Stimulated activated CD4-positive, alpha-beta T cell treated with anti-CD3 and anti-CD28 coated beads, Interleukin-2, amount 100 ng/mL, for 4 hours (primary cell): ENCODE measurements at places on chromosomes 7 and 10.

GRCh38 chr10:73871295-73872189 lies 2.8 kb downstream of the CAMK2G start:
- DNase-seq, result no peak

GRCh38 chr10:127407551-127407950 lies 141.6 kb upstream of the NPS start:
- no peak for DNase-seq

GRCh38 chr10:70146489-70147258 lies at the start of gene TYSND1:
Gene TYSND1 (minus strand): TSS chr10:70146700. CDS start chr10:70146586, 114 bp downstream.
- peak; percentile 92 for DNase-seq

DNA sequence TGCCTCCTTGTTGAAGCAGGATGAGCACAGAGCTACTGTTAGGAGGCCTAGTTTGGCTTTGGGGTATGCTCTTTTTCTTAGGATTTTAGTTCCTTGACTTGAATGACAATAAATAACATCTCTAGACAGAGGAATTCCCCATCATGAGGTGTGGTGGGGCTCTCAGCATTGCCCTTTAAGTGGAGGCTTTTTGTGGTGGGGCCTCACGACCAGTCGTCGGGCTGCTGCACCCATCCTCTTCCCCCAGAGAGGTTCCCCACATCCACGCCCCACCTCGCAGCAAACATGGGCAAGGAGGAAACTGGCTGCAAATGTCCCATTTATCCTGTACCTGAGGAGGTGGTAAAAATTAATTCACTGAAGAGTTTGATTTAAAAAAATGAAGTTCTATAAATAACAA lies 36.1 kb upstream of the TARP start:
- no peak for DNase-seq

- no peak for DNase-seq
These were observed 53.7 kb upstream of the CD36 start for GRCh38 chr7:80584778-80585177.

DNA sequence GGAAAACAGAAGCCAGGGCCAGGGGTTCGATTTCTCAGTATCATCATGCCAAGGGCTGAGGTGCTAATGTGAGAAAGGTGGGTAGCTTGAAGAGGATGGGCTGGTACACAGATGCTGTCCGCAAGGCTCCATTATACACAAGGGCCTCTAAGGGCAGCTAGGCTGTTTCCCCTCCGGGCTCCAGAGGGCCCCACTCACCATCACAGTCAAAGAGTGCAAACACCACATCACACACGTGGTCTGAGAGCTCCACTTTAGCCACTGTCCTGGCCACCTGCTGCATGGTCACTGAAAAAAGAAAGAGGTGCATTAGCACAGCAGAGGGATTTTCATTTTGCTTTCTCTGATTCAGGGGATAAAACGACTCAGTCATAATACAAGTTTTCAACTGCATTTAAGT lies 20.9 kb upstream of the DNAJB12 start:
- DNase-seq, result no peak

DNA sequence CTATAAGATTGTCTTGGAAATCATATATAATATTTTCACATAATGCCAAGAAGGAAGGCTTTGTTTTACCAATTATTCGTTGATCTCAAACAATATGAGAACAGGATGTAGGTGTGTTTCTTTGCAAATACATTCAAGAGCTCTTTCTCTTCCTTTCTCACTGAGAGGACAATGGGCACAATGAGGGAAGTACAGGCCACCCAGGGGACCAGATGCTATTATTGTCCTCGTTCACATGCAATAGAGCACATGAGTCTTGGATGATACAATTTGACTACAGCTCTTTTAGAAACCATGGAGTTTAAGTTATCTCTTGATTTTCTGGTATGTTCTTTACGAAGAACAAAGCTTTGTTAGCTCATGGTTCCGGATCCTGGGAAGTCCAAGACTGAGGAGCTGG lies 323.7 kb upstream of the KLF6 start:
- no peak for DNase-seq

DNA sequence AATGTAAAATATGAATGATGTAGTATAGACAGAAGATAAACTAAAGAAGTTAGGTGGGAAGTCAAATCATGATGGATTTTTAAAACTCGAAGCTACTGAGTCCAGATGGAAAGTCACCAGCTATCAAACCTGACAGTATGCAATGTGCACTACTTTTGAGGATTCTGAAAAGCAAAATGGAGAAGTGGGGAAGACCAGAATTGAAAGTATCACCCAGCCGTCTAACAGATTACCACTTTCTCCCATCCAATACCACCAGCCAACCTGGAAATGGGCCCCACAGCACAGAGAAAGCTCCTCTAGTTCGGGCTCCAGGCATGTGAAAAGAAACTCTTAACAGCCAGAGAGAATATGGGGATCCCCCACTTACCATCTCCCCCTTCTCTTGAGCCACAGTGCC lies 67.9 kb upstream of the SRRM3 start:
- DNase-seq, result no peak

GRCh38 chr10:91197127-91197526 lies 23.3 kb upstream of the PCGF5 start:
- no peak for DNase-seq

GRCh38 chr7:151453326-151453791 lies 13.4 kb upstream of the CRYGN start:
- no peak for DNase-seq

- DNase-seq, result peak; percentile 65
These were observed 2.5 kb downstream of the LFNG start for GRCh38 chr7:2521952-2522591.

DNA sequence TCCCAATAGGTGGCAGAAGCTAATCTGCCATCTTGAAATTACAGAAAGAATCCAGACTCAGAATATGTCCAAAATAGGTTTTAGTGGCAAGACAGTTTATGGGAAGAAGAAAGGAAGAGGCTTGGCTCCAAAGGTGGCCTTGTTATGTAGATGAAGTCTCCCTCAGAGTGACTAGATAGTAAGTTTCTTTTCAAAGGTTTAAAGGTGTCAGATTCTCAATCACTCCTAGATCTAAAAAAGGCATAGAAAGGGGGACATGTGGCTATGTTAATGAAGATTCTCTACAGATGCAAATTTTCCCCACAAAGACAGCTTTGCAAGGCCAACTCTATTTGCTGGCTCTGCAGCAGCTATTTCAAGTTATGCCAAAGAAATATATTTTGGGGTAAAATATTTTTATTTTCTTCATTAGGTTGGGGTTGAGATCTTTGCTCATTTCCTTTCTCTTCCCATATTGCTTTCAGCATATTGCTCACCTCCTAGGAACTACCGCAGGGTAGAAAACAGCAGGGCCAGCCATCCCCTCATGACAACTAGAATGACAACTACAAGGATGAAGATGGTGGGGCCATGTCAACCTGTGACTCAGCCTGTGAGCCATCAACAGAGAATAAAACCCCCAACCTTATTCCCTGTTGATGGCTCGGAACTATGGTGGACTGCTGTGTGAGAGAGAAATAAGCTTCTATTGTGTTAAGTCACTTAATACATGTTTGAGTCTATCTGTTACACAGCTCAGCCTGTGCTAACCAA lies 274.0 kb upstream of the GALNT17 start:
- DNase-seq, result no peak

DNA sequence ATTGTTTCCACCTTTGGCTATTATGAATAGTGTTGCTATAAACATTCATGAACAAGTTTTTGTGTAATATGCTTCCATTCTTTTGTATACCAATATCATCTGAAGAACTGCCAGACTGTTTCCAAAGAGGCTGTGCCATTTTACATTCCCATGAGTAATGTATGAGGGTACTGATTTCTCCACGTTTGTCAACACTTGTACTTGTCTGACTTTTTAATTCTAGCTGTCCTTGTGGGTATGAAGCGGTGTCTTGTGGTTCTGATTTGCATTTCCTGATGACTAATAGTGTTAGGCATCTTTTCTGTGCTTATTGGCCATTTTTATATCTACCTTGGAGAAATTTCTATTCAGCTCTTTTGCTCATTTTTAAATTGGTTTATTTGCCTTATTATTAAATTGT lies 52.8 kb downstream of the LSMEM1 start:
- DNase-seq, result no peak

GRCh38 chr7:2689951-2690705 lies 2.1 kb downstream of the AMZ1 start:
- no peak for DNase-seq

GRCh38 chr10:128519581-128519980 lies 393.4 kb upstream of the MKI67 start:
- DNase-seq, result no peak

GRCh38 chr7:1268866-1269265 lies 36.2 kb downstream of the UNCX start:
- no peak for DNase-seq

DNA sequence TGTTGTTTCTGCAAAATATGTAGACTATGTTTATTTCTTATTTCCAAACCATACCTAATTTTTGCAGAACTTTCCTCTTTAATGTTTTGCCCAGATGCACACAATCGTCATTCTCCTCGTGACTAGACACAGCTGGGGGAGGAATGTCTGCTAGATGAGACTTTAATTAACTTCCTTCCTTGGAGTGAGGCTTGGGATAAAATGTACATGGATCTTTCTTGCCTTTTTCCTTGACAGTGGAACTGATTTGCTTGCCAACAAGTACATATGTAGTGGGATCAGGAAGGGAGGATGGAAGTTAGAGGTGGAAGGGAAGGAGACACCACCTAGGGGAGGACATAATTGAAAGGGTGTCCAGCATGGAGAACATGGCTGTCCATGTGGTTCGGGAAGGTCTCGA lies 172.5 kb downstream of the VTI1A start:
- DNase-seq, result no peak

- DNase-seq, result no peak
These were observed 517.0 kb upstream of the TEX47 start for GRCh38 chr7:89312551-89312950.

GRCh38 chr10:14555807-14556206 lies 218.9 kb downstream of the FAM107B start:
- DNase-seq, result no peak

DNA sequence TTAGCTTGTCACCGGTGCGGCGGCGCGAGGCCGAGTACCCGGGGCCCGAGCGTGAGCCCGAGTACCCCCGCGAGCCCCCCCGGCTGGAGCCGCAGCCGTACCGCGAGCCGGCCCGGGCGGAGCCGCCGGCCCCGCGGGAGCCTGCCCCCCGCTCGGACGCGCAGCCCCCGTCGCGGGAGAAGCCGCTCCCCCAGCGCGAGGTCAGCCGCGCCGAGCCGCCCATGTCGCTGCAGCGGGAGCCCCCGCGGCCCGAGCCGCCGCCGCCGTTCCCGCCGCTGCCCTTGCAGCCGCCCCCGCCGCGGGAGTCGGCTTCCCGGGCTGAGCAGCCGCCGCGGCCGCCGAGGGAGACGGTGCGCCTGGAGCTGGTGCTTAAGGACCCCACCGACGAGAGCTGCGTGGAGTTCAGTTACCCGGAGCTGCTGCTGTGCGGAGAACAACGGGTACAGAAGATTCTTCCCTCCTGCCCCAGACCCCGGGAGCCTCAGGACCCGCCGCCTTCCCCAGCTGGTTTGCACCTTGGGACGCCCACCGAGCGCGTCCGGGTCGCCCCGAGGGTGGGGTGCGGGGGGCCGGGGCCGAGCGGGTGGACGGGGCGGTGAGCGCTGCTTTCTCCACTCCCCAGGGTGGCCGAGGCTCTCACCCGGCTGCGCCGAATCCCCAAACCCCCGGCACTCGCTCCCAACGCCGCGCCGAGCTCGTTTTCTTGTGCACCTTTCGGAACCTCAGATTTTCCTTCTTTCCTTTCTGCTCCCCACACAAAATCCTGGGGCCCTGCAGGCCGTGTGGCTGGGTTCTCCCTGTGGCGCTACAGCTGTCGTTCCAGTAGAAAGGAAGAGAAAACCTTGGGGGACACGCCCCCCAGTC lies 708 bp downstream of the UBN2 start:
- DNase-seq, result no peak
